A549 treated with Hydrocortisone at 1 μM for 4 hours (cell line): ENCODE measurements at places on chromosomes 1 and 21. TPM values are rescaled to one million over a fixed set of nuclear protein-coding genes. Genes with fewer than 3 reads are reported as not detected.

Gene RPE65
- total RNA-seq = not detected in 5 replicates

Gene CLCA1
- 0.03 TPM in 1 of 5 replicates, not detected in the others for total RNA-seq

Gene ATP1A4
- total RNA-seq = not detected in 5 replicates

Gene DAB1
- not detected in 5 replicates for total RNA-seq

Gene SLC35E2B
- 10.5 to 13.1 TPM (median 12.6 TPM) in 5 replicates for total RNA-seq

Gene LCE2A
- not detected in 5 replicates for total RNA-seq

Gene ADGRL4
- total RNA-seq = not detected in 5 replicates

Gene VSIG8
- 0.08 to 0.15 TPM in 2 of 5 replicates, not detected in the others for total RNA-seq

Gene PLD5
- 1.9 to 2.5 TPM (median 2.0 TPM) in 5 replicates for total RNA-seq

Gene HTR6
- 0.10 to 0.18 TPM (median 0.12 TPM) in 5 replicates for total RNA-seq

Gene LRRC71
- total RNA-seq = 0.05 to 0.23 TPM (median 0.17 TPM) in 5 replicates

Gene CRP
- total RNA-seq = not detected in 5 replicates

Gene UBL4B
- not detected in 5 replicates for total RNA-seq

Gene SHISAL2A
- total RNA-seq = 0.33 to 0.86 TPM (median 0.47 TPM) in 5 replicates

Gene DPYD
- total RNA-seq = 1.6 to 2.5 TPM (median 1.9 TPM) in 5 replicates

Gene UMODL1
- not detected in 5 replicates for total RNA-seq

Gene S100A12
- total RNA-seq = not detected in 5 replicates

Gene GBP6
- not detected in 5 replicates for total RNA-seq

Gene DNAJC28
- 0.16 to 0.48 TPM (median 0.38 TPM) in 5 replicates for total RNA-seq
